ENCODE measurements at places on chromosomes 12 and 14.

GRCh38 chr14:68106456-68106855, 286.9 kb downstream of the RAD51B start:
- no peak for DNase-seq

- peak; percentile 30 for DNase-seq
These were observed 1.6 kb downstream of the SIX4 start for GRCh38 chr14:60722357-60723115.

DNA sequence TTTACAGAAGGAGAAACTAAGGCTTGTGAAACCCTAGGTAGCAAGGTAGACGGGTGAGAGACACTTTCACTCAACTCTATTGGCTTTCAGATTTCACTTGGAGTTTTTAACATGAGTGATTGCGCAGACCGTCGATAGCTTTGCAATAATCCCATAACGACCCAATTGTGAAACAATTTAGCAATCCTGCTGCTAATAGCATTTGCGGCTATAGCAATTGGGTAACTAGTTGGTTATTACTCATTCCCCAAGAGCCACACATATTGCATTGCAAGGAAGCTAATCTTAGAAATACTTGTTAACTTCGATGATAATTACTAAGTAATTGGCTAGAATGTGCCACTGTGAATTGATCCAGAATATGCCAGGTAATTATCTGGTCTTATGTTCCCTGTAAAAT, 159.9 kb upstream of the NOS1 start:
- no peak for DNase-seq

DNA sequence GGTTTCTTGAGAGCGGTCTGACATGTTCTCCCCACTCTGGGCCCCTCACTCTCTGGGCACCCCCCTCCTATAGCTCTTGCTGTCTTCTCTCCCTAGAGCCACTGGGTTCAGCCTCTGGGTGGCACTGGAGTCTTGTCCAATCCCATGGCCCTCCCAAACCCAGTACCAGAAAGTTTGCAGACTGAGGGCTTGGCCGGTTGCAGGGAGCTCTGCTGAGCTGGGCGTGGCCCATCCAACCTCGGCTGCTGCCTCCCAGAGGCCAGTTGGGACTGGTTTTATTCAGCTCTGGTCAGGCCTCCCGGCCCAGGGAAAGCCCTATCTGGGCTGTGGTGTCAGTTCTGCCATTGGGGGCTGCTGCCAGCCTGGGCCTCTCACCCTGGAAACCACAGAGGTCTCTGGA, 37.9 kb downstream of the ISCA2 start:
- DNase-seq, result no peak

- no peak for DNase-seq
These were observed at the start of gene TMPRSS12 for GRCh38 chr12:50842637-50843493. TMPRSS12 (plus strand) TSS chr12:50842926; CDS start chr12:50842965, 39 bp downstream.

- no peak for DNase-seq
These were observed 48.9 kb upstream of the PPP1CC start for GRCh38 chr12:110791589-110791988.

GRCh38 chr12:118513611-118514010, 137.3 kb downstream of the SUDS3 start:
- DNase-seq, result no peak

GRCh38 chr14:69619012-69619411, 7.6 kb downstream of the SUSD6 start:
- no peak for DNase-seq

- DNase-seq, result no peak
These were observed 255.0 kb downstream of the NAV3 start for GRCh38 chr12:78085542-78086182.

- DNase-seq, result no peak
These were observed 60.9 kb upstream of the BBS10 start for GRCh38 chr12:76409074-76409473.

DNA sequence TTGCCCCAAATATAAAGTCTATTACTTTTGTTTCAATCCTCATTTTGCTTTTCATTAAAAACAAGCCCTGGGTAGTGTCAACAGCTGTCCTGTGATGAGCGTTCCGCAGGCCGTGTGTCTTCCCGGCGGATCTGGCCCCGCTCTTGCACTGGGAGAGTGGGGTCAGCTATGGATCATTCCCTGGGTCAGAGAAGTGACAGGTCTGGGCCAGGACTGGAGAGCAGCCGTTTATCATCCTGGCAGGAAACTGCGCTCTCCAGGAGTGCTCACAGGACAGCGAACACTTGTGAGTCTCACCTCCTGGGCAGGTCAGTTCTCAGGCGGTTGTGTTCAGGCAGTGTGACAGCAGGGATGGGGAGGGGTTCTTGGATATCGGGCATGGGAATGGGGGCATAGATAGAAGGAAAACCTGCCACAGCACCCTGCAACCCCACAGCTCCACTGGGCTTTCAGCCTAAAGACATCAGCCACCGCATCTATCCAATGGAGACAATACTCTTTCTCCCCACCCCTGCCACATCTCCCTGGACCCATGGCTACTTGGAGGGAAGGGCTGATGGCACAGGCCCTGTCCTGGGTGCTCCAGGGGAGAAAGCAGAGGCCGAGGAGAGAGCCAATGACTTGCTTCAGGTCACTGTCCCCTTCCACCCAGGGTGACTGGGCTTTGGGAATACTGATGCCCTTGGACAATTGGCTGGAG, 47.8 kb upstream of the CHGA start:
- DNase-seq, result no peak

GRCh38 chr14:54660604-54661111, 93.7 kb downstream of the SAMD4A start:
- no peak for DNase-seq

DNA sequence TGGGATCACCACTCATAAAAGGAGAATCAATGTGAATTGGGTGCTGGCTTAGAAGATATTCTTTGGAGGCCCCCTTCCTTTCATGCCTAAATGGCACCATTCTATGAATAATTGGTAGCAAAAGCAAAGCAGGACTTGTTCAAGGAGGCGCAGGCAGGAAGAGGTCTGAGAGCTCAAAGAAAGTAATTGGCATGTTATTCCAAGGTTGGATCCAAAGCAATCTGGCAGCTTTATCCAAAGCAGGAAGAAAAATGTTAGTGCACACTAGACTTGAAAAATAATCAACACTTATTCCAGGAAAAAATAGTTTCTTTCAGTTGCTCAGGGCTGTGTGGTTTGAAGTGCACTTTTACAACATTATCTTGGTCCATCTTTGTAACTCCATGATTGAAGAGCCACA, 326.4 kb downstream of the NUAK1 start:
- no peak for DNase-seq

GRCh38 chr14:74739293-74740030, 23.7 kb upstream of the YLPM1 start:
- DNase-seq, result no peak

- no peak for DNase-seq
These were observed 23.8 kb upstream of the GPR132 start for GRCh38 chr14:105088812-105089745.

DNA sequence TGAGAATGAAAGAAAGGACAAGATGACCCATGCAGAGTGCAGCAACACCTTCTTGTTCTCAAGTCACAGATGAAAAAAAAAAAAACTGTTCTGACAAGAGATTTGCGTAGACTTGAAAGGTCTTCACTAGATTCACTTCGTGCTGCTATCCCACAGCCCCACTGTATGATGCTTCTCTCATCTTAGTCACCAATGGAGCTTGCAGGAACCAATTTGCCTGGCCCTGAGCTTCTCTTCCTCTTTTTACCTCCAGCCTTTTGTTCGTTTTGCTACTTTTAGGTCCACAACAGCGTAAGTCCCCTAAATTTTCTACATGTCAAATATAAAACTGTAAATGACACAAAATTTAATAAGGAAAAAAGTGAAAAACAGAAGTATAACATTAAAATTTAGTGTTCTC, 107.9 kb upstream of the NAP1L1 start:
- no peak for DNase-seq

- no peak for DNase-seq
These were observed 168.7 kb downstream of the PHLDA1 start for GRCh38 chr12:75862692-75863471.

GRCh38 chr12:123006977-123007376, 26.5 kb downstream of the ARL6IP4 start:
- DNase-seq, result no peak

- no peak for DNase-seq
These were observed 997 bp downstream of the PLEKHG7 start for GRCh38 chr12:92703786-92704185.

DNA sequence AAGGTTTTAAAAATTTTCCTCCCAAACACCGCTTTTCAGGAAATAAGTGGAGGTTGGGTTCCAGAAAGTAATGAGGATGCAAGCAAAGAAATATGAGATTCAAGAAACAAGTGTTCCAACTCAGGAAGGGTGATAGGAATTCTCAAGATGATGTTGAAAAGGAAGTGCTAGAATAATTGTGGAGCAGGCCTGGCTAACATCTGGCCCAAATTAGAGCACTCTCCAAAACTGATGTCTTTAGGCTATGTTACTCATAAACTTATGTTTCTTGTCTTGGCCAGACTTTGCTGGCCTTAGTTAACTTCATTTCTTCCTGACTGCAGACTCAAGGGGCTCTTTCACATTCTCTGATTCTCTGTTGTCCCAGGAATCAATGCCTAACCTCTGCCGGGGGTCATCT, 116.3 kb downstream of the TMTC3 start:
- no peak for DNase-seq

DNA sequence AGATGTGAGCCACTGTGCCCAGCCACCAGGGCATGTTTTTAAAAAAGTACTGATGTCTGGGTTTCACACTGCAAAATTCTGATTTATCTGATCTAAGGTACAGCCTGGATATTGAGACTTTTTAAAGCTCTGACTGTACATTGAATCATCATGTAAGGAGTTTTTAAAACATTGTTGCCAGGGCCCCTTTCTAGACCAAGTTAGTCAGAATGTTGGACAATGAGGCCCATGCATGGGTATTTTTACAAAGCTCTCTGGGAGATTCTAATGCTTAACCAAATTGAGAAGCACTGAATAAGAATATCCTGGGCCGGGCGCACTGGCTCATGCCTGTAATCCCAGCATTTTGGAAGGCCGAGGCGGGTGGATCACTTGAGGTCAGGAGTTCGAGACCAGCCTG, 16.7 kb downstream of the TMEM19 start:
- DNase-seq, result no peak

DNA sequence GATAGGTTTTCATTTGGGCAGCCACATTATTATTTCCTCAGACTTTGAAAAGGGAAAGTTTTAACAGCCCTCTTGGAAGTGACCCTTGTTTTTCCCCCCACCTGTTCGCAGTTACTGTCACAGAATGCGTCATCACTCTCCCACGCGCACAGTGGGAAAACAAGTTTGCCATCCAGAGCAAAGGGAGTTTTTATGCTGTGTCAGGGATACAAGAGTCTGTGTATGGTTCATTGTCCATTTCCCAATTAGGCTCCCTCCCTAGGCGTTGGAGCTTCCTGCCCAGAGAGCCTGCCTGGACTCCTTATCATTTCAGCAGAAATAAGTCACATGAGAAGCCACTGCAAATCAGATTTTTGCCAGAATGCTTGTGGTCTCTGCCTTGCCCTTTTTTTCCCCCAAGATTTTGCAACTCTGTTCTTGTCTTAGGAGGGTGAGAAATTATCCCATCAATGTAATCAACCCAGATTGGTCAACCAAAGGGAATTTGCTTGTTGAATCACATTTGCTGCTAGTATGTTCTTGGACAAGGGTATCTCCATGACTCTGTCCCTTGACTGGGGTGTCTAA, 104.1 kb downstream of the IGF1 start:
- peak; percentile 36 for DNase-seq

DNA sequence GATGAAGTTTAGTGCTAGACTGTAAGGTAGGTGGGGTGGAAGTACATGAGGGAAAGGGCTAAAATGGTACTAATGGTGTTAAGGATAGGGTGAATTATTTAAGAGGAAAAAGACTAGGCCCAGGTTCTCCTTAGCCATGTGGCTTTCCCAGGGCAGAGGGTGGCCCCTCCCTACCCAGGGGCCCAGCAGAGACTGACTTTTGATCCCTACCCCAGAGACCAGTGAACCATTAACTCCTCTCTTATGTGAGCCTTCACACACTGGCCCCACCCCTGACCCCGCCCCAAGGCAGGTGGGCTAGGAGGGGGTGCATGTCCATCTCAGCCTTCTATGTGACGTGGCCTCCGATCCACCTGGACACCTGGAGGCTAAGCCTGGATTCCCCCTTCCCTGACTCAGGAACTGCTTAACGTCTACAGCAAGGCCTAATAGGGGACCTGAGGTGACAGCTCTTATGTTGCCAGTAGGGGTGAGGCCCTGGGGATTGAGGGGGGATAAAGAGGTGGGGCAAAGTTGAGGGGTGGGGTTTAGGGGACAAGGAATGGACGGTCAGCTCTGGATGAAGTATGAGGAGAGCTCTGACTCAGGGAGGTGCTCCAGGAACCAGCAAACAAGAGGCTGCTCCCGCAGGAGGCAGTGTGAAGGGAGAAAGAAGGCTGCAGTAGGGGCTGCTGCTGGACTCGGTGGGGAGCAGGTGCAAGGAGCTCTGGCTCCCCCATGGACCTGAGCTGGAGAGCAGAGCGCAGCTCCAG, 757 bp downstream of the SLC39A5 start:
- DNase-seq, result no peak

DNA sequence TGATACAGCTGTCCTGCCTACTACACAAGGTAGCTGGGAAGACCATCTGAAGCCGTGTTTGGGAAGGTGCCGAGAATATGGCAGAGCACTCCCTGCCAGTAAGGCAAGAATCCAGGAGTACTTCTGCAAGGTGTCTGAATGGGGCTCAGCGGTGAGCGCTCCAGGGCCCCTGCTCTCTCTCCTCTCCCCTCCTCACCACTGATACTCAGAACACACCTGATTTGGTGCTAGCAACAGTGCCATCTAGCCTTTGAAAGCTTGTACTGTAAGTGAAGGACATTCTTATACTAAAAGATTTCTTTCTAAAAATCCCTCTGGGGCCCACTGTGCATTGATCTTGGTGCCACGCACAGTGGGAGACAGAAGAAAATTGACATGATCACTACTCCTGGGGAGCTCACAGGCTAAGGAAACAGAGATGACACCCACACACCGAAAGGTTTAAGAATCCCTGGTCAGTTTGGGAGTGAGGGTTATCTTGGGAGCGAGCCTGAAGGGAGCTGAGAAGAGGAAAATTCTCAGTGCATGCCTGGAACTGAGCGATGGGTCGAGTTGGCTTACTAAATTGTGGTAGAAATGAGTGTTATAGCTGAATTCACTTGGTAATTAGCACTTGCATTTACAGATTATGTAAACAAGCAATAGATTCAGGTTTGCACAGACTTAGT, 216.9 kb downstream of the NTF3 start:
- no peak for DNase-seq

DNA sequence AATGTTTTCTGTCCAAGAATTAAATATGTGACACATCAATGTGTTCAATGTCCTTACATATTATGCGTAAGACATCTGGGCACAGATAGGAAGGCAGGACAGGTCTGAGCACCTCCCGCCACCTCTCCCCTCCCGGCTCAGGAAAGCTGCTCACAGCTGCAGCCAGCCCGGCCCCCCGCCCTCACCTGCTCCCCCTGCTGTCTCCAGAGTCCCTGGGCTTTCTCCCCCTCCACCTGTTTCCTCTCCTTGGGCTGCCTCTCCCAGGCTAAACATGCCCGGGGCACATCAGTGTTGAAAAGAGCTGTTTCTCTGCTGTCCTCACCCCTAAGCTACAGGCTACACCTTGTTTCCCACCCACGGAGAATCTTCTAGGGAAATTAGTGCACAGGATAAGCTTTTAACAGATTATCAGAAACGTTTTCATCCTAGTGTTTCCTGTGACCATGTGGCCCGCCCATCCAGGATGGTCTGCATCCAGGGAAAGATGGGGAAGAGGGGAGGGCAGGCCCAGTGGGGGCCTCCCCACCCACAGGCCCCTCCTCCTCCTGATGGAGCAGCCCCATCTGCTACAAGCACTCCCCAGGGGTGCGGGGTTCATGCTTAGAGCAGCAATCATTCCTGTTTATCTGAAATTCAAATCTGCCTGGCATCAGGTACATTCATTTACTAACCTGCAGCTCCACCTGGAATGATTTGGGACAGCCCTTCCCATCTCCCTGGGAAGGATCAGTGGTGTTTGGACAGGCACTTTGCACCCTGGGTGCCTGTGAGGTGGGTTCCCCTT, 273.8 kb upstream of the SFSWAP start:
- DNase-seq, result no peak
